NCI-H345 (cell line): ENCODE measurements at places on chromosomes 7 and 10.

DNA sequence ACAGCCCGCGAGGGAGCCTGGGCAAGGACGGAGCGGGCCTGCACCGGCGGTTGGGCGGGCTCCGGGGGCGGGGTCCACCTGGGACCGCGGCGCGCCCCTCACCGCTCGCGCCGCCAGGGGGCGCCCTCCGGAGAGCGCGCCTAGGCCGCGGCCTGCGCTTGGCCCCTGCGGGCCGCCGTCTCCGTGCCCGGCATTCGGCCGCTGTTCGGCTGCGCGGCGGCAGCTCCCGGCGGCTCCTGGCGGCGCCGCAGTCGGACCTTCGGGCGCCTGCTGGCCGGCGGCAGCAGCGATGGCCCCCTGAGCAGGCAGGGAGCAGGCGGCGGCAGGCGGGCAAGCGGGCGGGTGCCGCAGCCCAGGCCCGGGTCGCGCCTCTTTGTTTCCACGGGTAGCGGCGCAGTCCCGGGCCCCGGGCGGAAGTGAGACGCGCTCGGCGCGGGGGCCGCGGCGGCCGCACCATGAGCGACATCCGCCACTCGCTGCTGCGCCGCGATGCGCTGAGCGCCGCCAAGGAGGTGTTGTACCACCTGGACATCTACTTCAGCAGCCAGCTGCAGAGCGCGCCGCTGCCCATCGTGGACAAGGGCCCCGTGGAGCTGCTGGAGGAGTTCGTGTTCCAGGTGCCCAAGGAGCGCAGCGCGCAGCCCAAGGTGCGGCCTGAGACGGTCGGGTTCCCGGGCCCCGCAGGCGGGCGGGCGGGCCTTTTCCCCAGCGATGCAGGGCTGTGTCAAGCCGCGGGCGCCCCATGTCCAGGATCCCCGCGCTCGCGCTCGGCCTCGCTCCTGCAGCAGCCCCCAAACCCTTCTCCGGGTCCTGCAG is at the start of gene INTS15:
Gene INTS15 (plus strand): TSS at position 193 of the 816 bp plus-strand sequence. CDS start 263 bp downstream, at position 456.
- DNase-seq = peak; percentile 87

DNA sequence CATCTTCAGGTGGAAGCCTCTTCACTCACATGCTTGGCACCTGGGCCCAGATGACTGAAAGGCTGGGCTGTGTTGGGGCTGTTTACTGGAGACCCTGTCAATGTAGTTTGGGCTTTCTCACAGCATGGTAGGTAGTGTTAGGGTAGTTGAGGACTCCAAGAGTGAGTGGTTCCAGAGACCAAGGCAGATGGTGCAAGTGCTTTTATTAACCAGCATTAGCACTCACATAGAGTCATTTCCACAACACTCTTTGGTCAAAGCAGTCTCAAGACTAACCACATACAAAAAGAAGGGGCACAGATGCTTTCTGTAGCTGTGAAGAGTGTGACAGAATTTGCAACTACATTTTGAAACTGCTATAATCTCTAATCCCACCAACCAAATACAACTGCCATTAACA is 135.0 kb downstream of the RTKN2 start:
- no peak for DNase-seq

GRCh38 chr7:157265051-157265450 is 71.8 kb upstream of the DNAJB6 start:
- DNase-seq = no peak

DNA sequence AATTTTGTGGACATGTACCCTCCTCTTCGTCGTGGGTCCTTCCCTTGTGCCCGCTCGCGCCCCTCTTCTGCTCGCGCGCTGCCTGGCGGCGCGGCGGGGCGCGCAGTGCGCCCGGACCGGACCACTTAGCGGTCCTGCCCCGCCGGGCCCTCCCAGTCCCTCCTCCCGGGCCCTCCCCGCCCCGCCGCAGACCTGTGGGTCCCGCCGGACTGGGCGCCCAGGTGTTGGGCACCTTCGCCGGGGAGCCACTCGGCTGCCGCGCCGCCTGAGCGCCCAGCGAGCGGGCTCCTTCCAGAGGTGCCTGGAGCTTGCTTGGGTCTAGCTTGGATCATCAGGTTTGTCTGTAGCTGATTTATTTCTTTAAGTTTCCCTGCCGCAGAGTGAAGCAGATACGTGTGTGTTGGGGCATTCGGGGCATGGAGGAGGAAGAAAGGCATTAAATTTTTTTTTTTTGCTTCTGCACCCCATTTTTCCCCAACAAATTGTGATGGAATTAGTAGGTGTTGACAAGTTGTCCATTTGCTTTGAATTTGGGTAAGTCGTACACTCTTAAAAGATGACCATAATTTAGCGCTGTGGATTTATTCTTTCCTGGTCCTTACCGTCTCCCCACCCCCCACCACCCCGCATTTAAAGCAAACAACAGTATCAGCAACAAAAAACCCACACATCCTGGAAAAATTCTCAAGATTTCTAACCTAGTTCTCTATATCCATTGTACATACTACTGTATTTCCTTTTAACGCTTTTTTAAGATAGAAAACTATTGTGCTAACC is 905 bp downstream of the C1GALT1 start:
- DNase-seq = peak; percentile 42

- DNase-seq = no peak
These were observed 340.9 kb upstream of the MEOX2 start for GRCh38 chr7:16027396-16027795.

DNA sequence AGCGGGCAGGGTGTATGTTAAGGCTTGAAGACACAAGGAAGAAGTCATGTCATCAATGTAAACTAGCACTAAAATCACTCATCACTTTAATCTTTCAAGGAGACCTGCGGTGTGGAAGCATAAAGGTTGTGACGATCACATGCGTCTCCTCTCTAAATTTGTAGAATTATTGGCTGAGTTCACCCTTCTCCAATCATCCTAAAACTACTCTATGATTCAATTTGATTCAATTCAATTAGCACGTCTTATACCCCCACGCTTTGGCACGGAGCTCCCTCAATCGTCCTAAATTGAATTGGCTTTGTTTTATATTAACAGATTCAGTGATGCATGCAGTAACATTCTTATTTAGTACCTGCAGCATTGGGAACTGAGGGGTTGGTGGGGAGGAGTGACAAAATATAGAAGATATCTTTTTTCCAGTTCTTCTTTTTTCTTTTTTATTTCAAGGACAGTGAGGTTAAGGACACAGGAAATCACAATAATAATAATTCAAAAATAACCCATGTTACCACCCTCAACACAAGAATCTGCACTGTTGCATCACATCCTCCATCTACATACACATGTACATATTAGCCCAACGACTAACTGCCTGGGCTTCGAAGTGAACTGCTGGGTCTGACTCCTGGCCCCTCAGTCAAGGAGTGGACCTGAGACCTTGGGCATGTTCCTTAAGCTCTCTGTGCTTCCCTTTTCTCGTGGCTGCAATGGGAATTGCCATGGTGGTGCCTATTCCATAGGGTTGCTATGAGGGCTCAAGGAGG is 86.5 kb downstream of the LSM5 start:
- no peak for DNase-seq

GRCh38 chr10:93030409-93030808 is 30.2 kb upstream of the CYP26C1 start:
- no peak for DNase-seq

DNA sequence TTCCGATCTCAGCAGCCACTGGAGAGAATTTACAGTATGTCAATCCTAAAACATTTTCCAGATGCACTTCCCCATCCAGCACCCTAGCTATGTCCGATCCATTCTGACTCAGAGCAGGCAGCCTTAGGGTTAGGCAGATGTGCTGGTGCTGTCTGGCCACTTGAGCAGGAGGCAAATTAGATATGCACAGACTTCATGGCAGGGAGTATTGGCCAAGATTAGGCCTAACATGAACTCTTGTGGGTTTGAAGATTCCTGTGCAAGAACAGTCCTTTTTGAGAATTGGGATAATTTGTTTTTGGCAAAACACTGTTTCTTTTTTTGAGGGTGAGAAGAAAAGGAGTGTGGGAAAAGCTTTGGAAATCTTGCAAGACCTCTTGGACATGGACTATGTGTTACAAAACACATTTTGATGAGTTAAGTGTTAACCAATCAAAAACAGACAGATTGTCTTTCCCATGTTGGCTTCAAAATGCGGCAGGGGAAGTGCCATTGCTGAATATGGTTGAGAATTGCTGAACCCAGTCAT is 218.6 kb upstream of the INHBA start:
- DNase-seq = no peak

DNA sequence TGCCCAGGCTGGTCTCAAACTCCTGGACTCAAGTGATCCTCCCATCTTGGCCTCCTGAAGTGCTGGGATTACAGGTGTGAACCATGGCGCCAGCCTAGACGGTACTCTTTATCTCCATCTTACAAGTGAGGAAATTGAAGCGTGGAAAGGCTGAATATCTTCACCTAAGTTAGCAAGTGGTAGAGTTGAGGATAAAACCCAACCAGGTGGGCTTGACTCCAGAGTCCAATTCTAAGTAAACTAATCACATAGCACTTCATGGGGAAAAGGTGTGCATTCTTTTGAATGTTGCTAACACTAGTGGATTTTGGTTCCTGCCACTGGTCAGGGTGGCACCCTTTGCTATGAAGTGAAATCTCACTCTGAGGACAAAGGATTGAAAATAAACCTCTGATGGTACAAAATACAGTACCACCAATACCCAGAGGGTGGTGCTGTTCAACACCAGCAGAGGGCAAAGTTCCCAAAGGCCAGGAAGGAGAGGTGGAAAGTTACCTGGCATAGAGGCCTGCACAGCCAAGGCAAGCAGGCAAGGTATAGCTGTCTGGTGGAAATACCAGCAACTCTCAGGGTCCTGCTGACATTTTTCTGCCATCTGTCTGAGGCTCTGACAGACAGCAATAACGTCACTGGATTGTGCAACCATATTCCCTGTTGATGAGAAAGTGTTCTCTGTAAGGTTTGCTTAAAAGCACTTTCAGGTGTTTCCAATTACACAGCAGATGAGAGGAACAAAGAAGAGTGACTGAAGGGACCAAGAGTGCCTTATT is 17.6 kb downstream of the ZDHHC16 start:
- peak; percentile 23 for DNase-seq

GRCh38 chr10:116720241-116720643 is 22.1 kb downstream of the HSPA12A start:
- no peak for DNase-seq

DNA sequence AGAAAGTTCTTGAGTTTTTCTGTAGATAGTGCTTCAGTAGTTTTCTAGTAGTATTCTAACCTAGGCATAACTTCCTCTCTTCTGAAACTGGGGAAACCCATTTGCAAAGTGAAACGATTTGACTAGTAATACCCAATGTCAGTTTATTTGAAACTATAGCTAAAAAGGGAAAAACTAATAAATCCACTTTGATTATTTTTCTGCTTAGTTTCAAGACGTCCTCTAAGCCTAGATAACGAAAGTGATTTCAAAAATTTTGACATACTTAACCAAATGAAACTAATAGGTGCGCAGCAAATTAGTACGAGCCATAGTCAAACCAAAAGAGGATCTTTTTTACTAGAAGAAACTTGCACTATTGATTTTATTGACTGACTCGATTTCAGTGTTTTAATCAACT is 9.8 kb upstream of the SP8 start:
- DNase-seq = no peak

- DNase-seq = no peak
These were observed 428.0 kb upstream of the TPK1 start for GRCh38 chr7:145263886-145264285.

DNA sequence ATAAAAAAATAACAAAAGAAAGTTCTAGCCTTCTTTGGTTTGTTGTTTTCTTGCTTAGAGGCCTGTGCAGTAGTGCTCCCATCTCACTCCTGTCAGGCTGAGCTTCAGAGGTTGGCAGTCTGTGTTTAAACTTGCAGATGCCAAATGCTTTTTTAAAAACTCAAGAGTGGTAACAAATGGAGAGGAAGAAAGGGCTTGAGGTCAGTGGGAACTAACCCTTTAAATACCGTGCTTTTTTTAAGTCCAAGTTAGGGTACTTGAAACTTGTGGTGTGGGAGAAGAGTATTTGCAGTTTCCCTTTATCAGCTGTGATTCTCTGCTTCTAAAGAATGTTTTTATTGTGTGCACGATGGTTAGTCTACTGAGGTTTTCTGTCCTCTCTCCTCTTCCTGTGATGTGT is 29.4 kb downstream of the ZRANB1 start:
- DNase-seq = no peak

- no peak for DNase-seq
These were observed 20.4 kb downstream of the PTPRN2 start for GRCh38 chr7:158567153-158567603.

- peak; percentile 0 for DNase-seq
These were observed 613.5 kb upstream of the MGMT start for GRCh38 chr10:128853537-128853936.

- DNase-seq = no peak
These were observed 16.9 kb downstream of the CYP26A1 start for GRCh38 chr10:93090619-93091018.

DNA sequence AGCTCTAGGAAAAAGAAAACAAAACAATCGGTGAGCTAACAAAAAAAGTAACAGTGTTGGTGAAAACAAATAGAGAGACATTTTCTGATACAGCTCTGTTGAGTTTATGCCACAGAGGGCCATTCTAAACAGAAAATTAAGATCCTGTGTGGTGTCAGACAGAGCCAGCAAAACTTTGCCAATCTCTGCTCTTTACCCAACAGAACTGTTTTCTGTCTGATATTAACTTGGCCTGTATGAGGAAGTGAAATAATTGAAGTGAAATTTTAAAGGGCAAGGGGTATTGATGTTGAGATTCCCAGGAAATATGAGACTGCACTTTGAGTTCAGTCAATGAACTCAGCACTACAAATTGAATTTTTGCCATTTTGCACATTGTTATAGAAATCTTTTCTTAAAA is 101.0 kb downstream of the AOAH start:
- DNase-seq = no peak

GRCh38 chr7:143417734-143418383 is 9.2 kb upstream of the EPHA1 start:
- no peak for DNase-seq

DNA sequence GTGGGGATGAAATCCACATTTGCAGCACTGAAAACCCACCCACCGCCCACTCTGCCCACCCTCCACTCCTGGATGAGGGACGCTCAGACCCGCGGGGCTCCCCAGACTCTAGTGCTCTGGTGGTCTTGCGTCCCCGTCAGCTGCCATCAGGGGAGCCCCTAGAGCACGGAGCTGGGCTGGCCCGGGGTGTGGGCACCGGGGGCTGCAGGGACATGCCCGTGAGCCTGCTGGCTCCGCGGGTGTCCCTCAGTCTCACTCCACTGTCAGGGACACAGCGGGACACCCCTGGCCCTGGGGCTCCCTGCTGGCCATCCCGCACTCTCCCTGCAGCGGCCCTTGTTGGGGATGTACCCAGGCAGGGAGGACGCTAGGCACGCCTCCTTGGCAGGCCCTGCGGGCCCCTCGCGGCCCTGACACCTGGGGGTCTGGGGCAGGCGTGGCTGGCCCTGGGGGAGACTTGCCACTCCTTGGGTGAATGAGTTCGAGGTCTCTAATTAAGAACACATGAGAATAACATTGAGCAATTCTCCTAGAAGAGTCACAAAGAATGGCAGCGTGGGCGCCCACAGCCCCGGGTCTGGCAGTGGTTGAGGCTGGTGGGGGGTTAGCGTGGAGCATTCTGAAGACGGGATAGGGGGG is 64.2 kb downstream of the CFAP46 start:
- DNase-seq = no peak

DNA sequence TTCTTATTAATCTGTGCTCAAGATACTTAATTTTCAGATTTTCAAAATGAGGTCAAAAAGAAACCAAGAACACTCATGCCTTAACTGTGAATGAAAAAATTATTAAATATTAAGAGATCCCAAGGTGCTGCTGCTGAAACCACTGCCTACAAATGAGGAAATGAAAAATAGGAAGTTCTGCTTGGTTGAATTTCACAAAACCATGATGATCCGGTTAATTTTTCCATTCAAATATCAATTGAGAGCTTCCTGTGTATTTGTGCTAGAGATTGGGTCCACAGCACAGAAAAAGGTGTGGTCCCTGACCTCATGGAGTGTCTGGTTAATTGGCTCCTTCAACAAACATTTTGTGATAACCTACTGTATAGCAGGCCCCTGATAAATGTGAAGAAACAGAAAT is 132.7 kb upstream of the YAE1 start:
- no peak for DNase-seq
